ENCODE measurements at places on chromosomes 7 and 10.

- DNase-seq, result no peak
These were observed 177.4 kb upstream of the CDCA7L start for GRCh38 chr7:22123139-22123538.

DNA sequence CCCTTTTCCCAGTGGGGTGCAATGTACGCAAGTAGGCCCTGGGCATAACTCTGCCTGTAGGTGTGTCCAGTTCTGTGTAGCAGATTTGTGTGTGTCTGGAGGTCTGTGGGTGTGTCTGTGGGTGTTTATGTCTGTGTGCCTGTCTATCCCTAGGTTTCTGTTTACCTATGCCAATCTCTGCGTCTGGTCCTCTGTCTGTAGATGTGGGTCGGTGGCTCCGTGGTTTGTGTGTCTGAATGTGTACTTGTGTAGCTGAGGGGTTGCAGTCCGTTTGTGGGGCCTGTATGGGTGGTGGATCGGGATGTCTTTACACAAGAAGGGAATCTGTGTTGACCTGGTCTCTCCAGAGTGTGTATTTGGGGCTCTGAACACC, 932 bp downstream of the NYAP1 start:
- no peak for DNase-seq

DNA sequence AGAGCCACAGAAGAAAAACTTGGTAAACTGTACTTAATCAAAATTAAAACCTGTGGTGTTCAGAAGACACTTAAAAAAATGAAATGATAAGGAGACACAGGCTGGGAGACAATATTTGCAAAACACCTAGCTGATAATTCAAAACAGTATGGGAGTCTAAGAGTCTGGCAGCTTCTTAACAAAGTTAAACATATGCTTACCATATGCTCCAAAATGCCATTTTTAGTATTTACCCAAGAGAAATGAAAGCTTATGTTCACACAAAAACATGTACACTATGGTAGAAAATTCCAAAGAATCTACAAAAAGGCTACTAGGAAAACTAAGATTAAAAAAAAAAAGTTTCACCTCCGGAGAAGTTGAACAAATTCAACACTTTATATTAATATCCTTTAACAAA, 48.6 kb downstream of the ITGB1 start:
- DNase-seq, result no peak

- DNase-seq, result no peak
These were observed 491.1 kb upstream of the AKR1E2 start for GRCh38 chr10:4334871-4335270.

DNA sequence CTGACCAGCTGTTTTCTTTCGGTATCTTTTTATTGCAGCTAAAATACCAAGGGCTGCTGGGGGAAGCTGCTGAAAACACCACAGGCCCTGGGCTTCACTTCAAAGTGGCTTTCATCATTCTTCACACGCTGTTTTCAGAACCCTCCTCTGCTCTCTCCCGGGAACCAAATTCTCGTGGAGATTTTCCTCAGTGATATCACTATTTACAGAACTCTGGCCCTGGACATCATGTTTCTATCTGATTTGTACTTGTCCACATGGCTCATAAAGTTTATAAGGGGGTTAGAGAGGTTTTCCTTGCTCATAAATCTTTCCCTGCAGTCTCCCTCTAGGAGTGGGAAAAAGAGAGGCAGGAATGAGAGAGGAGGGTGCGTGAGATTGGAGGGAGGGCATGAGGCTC, 177.4 kb upstream of the NPVF start:
- no peak for DNase-seq

- DNase-seq, result no peak
These were observed 479.8 kb upstream of the SEMA3A start for GRCh38 chr7:84674236-84674913.

DNA sequence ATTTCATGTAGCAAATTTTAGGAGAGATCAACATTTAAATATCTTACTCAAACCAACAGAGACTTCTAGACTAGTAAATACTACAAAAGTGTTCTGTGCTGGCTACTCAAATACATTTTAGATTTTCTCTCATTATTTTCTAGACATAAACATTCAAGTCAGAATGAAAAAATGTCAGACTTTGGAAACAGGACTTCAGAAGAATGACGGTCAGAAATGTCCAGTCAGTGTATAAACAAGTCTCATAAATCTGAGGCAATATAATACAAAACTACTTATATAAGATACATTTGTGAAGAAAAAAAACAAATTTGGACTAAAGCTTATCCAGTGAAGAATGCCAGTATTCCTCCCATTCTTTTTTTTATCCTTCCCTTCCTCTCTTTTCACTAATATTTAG, 25.9 kb downstream of the RNLS start:
- no peak for DNase-seq

- DNase-seq, result no peak
These were observed 7.7 kb downstream of the CREB3L2 start for GRCh38 chr7:137994216-137994615.

GRCh38 chr7:96224685-96225084, 97.2 kb downstream of the SLC25A13 start:
- DNase-seq, result no peak

GRCh38 chr7:8751557-8752231, 318.3 kb downstream of the NXPH1 start:
- DNase-seq, result no peak

DNA sequence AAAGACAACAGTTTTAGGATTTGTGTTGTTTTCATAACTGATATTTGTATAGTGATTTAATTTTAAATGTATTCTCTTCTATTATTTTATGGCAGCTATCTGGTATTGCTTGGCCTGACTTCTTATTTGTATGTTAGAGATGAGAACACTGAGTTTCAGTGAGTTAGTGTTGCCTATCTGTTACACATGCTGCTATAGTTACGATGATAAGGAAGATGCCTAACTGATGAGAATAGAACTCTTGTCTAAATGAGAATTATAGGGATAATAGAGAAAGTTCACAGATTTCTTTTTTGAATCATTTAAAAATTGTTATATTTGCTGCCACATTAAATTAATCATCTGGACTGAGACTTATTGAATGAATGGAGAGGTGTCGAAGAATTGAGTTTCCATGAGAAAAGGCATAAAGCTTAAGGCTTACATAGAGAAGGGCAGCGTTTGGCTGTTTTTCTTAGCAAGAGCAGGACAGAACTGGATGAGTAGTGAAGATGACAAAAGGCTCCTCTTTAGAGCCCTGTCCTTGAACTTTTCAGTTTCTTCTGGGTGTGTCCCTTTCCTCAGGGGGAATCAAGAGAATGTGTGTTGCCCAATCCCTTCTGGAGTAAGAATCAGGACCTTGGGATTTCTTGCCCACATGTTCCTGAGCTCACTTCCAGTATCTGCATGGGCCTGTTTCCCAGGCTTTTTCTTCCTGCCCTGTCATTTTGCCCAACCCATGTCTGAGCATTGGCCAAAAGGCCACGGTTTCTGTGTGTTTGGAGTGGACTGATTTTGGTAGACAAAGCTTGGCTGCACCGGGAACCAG, 195.6 kb upstream of the CSTF2T start:
- no peak for DNase-seq

DNA sequence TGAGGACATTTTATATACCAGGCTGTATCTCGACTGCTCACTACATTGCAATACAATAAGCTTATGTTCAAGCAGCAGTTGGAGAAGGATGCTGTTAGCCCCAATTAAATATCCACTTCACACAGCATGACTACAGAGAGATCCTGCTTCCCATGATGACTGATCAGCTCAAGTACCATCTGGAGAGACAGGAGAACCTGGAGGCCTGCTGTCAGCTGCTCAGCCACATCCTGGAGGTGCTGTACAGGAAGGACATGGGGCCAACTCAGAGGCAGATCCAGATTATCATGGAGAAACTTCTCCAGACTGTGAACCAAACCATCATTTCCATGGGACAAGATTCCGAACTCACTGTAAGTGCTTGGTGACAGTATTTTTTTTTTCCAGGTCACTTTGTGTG, 22.5 kb downstream of the RNF133 start:
- no peak for DNase-seq

DNA sequence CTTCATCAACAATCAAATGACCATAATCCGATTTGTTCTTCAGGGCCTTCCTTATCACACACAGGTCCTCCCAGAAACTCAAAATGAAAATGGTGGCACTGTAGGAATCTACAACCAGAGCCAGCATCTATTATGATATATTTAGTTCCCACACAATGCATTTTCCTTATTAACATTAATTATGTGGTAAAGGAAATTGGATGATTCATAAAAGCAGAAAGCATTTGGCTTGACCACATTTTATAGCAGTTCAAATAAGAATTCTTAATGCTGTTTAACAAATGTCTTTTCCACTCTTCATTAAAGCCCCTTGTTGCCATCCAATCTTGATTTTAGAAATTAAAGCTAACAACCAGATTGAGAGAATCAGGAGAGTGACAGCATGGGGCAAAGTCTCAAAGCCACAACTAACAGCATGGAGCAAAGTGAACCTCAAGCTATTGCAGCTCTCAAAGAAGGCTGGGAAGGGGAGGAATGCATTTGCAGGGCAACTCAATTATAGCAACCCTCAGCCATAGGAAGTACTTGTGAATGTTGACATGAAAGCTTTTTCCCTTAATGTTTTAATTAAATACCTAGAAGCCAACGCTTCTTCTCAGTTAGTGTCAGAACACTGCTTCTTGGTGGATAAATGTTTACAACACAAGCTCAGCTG, 549.1 kb downstream of the NXPH1 start:
- DNase-seq, result no peak

DNA sequence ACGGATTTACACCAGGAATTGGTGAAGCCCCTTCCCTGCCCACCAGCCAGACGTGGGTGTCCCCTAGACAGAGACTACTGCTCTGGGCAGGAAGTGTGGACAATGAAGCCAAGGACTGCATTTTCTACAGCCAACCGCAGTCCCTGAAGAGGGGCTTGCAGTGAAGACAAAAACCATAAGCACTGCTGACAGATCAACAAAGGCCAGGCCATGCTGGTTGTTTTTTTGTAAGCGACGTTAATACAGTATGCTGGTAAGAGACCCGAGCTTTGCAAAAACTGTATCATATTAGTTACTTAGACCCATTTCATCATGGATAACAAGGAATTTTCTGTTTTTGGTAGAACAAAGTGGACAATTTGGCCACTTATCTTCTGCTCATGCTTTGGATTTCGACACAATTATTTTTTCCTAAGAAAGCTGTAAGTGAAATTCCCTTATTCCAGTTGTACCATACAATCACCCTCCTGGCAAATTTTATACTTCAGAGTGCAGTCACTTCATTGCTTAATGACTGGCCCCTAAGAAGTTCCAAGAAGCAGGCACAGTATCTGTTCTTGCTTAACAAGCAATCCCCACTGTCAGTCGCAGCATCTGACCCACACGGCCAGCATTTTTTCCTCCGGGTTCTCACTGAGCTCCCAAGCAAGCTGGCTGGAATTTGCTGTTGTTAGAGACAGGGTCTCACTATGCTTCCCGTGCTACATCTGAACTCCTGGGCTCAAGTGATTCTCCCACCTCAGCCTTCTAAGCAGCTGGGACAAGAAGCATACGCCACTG, 163.5 kb downstream of the PARD3 start:
- DNase-seq, result no peak

- no peak for DNase-seq
These were observed 21.2 kb downstream of the CEP41 start for GRCh38 chr7:130419658-130420057.

GRCh38 chr10:69692891-69693290, 62.8 kb downstream of the FAM241B start:
- no peak for DNase-seq

DNA sequence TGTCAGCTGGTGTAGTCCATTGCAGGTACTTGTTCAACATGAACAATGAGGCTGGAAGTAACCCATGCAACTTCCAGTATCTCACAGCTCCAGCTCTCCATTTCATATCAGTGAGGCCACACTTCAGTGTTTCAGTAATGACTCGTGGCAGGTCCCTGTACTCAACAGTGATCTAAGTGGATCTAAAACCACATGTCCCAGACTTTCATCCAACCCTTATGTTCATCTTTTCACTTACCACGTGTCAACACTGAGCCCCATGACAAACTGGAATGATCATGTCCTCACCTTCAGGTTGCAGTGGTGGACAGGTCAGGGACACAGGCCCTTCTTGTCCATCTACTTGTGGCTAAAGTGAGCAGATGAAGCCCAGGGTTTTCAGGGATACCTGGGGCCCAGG, 155.0 kb upstream of the GRB10 start:
- no peak for DNase-seq

DNA sequence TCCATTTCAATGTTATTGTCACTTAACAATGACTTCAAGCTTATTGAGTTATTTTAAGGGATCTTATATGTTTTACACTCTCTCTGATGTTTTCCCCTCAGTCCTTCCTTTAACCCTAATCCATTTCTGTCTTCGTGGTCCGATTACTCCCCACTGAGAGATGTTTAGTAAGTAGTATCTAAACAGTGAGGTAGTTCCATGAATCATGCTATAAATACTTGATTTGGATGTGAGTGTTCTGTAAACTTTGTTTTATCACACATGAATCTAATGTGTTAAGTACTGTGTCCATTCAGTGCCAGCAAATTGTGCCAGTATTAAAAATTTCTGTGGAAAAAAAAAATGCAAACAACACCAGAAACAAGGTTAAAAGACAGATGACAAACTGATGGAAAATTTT, 18.6 kb downstream of the RPP30 start:
- no peak for DNase-seq

- no peak for DNase-seq
These were observed 25.8 kb downstream of the MAPK8 start for GRCh38 chr10:48332166-48332870.

DNA sequence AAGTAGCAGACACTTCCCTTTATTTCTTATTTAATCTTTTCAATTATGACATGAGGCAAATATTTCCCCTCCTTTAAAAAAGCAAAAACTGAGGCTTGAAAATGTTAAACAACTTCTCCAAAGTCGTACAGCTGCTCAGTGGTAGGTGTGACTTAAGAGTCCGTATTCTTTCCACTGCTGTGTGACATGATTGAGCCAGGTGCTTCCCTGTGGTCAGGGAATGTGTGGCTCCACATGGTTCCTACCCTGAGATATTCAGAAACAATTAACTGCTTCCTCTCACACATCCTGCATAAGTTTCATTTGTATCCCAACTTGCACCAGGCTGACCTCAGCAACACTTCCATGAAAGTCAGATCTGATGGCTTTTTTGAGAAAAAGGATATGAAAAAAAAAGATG, 13.6 kb downstream of the OPALIN start:
- no peak for DNase-seq

DNA sequence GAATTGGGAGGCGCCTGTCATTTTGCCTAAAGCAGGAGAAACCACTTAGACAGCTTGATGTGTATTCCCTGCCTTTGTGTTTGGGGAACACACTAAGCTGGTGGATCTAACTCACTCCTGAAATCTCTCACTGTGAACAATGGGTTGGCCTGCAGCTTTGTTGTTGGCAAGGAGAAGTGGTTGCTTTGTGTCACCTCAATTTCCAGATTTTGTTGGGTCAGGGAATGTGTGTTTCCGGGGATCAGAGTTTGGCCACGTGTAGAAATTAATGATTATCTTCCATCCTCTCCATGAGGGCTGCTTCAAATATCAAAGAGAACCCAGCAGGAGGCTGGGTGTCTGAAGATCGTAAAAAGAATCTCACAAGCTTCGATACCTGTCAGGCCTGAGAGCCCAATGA, 27.8 kb downstream of the A1CF start:
- no peak for DNase-seq

GRCh38 chr10:1658658-1659057, 78.7 kb downstream of the ADARB2 start:
- DNase-seq, result no peak

- DNase-seq, result no peak
These were observed 168.8 kb upstream of the FRMD4A start for GRCh38 chr10:14499601-14499904.

- no peak for DNase-seq
These were observed 1082.9 kb downstream of the LRMDA start for GRCh38 chr10:76514321-76514720.

- DNase-seq, result no peak
These were observed 2.6 kb upstream of the DLX6 start for GRCh38 chr7:97002555-97003261.

All from upper lobe of left lung (tissue), 6 donors.